Activated CD4-positive, CD25-positive, alpha-beta regulatory T cell (primary cell): ENCODE measurements at places on chromosomes 16 and 17.
A peak's percentile ranks its signal among the peaks of the same experiment; 100 is the strongest.

GRCh38 chr17:31573047-31573446 lies 181.6 kb downstream of the RAB11FIP4 start:
- no peak for DNase-seq

- DNase-seq, result no peak
Measured at GRCh38 chr16:24800586-24800985, 45.2 kb upstream of the SLC5A11 start.

GRCh38 chr17:12290207-12290606 lies 269.5 kb downstream of the MAP2K4 start:
- DNase-seq, result no peak

GRCh38 chr16:72256398-72257066 lies 84.6 kb upstream of the PMFBP1 start:
- DNase-seq, result no peak

DNA sequence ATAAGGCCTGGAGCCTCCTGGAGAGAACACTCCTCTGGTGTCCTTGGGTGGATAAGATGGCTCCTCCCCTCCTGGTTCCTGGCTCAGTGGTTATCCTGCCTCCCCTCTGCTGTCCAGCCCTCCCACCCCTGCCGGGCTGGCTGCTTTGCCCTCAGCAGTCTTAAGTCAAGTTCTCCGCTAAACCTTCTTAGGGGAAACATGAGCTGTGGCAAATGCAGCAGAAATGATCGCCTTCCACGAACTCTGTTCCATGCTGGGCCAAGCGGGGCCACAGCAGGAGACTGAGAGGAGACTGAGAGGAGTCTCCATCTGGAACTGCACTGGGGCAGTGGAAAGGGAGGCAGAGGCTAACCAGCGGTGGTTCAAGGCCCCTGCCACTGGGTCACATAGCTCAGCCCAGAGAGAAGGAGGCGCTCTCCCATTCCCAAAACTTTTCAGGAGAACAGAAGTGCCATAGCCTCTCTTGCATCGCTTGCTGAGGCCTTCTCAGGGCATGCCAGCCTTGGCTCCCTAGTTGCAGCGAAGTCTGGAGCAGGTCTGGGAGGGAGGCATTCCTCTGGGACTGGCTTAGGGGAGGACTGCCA lies 26.9 kb downstream of the TNS4 start:
- no peak for DNase-seq

DNA sequence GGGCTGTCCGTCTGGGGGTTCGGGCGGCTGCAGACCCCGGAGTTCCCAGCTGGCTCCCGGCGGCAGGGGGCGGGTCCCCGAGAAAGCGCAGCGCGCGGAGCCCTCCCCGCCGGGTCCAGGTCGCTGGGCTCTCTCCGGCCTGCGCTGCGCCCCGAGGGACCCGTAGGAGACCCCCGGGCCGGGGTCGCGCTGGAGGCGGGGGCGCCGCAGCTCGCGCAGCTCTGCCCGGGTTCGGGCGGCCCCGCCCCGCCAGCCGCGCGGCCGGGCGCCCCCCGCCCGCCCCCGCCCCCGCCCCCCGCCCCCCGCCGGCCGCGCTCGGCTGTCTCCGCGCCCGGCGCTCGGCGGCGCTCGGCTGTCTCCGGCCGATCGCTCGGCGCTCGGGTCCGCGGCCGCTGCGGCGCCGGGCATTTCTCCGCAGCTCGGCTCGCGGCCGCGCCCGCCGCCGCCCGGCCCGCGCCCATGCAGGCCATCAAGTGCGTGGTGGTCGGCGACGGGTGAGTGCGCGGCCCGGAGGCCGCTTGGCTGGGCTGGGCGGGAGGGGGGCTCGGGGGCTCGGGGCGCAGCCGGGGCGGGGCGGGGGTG lies at the start of gene RAC3:
RAC3 (plus strand) TSS at position 376 of the 582 bp plus-strand sequence; CDS start at position 460, 84 bp downstream.
- no peak for DNase-seq

DNA sequence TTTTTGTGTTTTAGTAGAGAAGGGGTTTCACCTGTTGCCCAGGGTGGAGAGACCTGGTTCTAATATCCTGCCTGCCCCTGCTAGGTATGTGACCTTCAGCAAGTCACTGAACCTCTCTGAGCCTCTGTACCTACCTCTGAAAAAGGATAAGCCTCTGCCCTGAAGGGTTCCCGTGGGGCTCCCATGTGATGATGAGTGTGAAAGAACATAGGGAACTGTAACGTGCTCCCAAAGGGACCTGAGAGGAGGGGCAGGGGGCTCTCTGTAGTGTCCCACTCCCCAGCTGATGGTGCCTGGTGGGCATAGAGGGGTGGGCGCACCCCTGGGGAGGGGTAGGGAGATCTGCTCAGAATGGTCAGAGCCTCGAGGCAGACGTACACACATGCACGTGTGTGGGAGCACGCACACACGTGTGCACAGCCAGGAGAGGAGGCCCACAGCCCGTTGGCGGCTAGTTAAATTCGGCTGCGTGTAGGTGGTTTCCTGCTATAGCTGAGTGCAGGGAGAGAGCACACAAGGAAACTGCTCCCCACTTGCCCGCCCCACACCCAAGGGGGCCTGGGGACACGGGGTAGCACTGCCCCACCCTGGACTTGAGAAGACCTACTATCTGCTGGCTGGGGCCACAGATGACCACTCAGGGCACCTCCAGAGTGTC lies 6.7 kb downstream of the KCNH4 start:
- no peak for DNase-seq

GRCh38 chr17:54982399-54982798 lies 13.8 kb downstream of the STXBP4 start:
- DNase-seq, result no peak

- peak; percentile 11 for DNase-seq
Measured at GRCh38 chr17:57045868-57046704, 39.0 kb upstream of the AKAP1 start.

- peak; percentile 20 for DNase-seq
Measured at GRCh38 chr17:56593646-56594319, at the start of gene NOG. TSS of gene NOG (plus strand) at chr17:56593699. CDS start at chr17:56594224, 525 bp downstream.

GRCh38 chr17:7552621-7553051 lies 3.8 kb downstream of the TNFSF12 start:
- DNase-seq, result no peak

GRCh38 chr17:76219670-76220383 lies 20.5 kb downstream of the RNF157 start:
- no peak for DNase-seq

GRCh38 chr17:40004712-40005111 lies 10.5 kb upstream of the CSF3 start:
- no peak for DNase-seq

DNA sequence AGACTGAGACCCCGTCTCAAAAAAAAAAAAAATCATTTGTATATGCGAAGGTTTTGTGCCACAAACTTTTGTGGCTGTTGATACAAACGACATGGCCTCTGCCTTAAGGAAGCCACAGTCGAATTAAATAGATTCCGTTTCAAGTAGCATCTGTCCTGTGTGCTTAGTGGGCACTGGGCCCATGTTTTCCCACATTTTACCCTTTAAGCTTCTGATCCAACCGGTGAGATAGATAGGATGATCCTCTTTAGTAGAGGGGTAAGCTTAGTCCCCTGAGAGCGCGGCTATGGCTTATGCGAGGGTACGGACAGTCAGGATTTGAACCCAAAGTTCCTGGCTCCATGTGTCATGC lies 776 bp upstream of the TMEM219 start:
- no peak for DNase-seq

DNA sequence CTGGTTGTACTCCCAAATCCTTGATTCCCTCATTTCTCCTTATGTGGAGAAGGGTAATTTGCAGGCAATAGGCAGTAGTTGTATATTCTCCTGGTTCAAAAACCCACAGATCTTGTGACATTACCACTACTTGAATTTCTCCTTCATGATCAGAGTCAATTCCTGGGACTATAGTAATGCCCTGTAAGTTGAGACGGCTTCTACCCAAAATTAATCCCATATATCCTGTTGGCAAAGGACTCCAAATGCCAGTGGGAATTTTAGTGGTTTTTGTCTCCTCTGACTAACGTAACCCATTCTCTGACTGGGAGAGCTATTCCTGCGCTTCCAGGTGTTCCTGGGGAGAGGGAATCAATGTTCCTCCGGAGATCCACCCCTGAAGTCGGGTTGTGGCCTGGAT lies 11.6 kb upstream of the ZNF689 start:
- DNase-seq, result no peak
